Right renal cortex interstitium (tissue), 3 donors: ENCODE measurements at places on chromosomes 3 and 15.

DNA sequence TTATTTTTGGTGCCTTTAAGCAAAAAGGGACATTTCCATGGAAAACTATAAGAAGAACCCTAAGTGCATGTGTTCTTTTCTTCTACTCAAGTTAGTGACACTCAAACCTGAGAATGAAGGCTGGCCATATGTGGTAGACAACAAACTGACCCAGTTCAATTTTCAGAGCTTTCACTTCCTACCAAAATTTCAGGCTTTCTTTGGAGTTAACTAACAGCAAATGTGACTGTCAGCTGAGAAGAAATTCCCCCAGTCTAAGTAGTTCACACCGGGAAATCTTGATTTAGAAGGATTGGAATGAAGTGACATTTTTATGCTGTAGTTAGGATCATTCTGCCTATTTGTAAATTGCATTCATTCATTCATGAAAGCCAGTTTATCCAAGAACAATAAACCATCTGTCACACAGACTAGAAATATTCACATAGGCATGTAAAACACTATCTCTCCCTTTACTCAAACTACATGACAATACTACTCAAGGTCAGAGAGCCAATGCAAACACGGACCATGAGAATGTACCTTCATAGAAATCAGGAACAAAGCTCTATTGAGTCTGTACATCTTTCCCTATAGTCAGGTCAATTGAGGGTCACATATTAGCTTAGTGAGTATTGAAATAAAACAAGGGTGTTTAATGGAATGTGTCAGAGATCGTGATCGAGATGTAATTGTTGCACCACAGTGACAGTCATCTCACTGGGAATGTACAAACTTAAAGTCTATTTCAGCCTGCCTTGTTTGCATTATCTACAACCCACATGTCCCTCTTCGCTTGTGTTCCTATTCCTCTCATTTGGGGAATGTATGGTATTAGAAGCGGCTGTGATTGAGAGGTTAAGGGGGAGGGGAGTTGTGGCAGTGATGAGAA, 113.8 kb upstream of the TGFBR2 start:
- DNase-seq, result no peak

- DNase-seq, result no peak
These were observed 600.4 kb downstream of the GRM7 start for GRCh38 chr3:7461202-7461825.

GRCh38 chr3:122183893-122184590, 574 bp downstream of the CASR start:
- no peak for DNase-seq

DNA sequence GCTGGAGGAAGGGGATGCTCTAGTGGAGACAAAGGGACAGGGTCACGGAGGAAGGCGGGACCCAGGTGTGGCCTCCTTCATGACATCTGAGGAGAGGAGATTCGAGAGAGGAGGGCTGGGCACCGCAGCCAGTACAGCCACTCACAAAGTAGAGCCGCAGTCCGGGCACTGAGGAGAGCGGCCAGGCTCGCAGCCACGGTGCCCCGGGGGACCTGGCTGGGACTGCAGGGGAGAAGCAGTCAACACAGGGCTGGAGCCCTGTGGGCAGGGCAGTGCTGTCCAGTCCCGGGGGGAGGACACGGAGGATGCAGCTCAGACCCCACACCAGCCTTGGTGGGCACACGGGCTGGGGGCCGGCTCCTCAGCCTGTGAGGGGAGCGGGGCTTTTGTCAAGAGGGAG, 40.3 kb downstream of the HMCES start:
- no peak for DNase-seq

DNA sequence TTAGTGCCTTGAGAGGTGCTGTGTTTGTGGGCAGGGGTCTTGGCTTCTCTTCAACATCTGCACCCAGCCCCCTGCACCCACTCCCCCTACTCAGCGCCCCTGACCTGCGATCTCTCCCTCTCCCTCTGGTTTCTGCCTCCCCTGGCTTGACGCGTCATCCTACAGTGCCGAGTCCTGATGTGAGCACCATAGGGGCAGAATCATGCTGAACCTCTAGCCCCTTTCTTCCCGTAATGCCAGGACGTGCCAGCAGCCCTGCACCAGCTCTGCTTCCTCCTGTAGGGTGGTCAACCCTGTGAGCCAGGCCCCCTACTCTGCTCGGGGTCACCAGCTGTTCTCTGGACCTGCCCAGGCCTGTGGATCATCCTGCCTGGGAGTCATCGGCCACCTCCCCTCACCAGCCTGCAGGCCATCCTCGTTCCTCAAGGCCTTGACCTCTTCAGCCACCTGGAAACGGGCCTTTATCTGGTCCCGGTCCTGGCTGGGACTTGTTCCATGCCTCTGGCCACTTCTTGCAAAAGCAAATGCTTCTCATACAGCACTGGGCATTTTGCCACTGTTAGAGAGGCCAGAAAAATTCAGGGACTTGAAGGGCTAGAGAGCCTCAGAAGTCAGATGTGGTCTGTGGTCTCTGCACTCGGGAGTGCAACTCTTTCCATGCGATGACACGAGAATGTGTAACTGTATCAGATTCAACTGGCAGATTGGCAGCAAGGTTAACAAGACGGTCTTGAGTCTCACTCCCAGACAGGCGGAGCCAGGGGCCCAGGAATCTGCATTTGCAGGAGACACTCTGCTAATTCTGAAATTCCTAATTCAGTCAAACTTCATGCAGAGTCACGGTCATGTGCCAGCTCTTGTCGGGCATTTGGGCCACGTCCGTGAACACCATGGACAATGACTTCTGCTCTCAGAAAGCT, 16.7 kb upstream of the KLF15 start:
- no peak for DNase-seq

- no peak for DNase-seq
These were observed 38.5 kb downstream of the EPHB1 start for GRCh38 chr3:134833453-134834163.

GRCh38 chr3:148954981-148955380, 36.4 kb upstream of the GYG1 start:
- DNase-seq, result no peak

DNA sequence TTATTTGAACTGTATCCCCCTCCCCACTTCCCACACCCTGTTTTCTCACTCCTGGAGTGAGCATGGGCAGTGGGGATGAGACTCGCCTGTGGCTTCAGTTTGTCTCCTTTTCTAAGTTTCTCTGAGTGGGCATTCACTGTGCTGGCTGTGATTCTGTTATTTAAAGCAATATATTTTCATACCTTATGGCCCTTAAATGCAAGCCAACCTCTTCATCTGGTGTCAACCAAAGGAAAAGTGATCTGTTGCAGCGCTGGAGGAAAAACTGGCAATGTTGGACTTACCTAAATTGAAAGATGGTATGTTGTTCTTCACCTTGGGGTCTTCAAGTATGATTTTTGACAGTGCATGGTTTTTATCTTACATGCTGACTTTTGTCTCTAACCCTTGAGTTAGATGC, 56.1 kb downstream of the RBM6 start:
- no peak for DNase-seq

- no peak for DNase-seq
These were observed 234.2 kb upstream of the MCTP2 start for GRCh38 chr15:93997071-93997658.

DNA sequence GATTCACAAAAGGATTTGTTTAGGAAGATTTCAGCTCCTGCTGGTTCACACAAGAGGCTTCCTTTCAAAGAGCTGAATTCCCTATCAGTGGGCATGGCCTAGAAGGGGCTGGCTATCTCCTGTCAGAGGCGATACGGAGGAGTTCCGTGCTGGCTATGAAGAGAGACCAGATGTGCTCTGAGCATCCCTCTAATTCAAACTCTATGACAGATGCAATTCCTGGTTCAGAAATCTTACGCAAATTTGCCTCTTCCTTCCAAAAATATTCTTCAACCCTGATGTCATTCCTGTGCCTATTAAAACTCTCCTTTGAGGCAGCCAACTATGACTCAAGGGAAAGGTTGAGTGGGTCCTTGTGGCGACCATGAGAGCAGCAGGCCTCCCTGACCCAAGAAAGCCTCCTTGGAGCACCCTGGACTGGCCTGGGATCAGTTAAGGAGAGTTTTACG, 139.3 kb upstream of the HES1 start:
- no peak for DNase-seq

DNA sequence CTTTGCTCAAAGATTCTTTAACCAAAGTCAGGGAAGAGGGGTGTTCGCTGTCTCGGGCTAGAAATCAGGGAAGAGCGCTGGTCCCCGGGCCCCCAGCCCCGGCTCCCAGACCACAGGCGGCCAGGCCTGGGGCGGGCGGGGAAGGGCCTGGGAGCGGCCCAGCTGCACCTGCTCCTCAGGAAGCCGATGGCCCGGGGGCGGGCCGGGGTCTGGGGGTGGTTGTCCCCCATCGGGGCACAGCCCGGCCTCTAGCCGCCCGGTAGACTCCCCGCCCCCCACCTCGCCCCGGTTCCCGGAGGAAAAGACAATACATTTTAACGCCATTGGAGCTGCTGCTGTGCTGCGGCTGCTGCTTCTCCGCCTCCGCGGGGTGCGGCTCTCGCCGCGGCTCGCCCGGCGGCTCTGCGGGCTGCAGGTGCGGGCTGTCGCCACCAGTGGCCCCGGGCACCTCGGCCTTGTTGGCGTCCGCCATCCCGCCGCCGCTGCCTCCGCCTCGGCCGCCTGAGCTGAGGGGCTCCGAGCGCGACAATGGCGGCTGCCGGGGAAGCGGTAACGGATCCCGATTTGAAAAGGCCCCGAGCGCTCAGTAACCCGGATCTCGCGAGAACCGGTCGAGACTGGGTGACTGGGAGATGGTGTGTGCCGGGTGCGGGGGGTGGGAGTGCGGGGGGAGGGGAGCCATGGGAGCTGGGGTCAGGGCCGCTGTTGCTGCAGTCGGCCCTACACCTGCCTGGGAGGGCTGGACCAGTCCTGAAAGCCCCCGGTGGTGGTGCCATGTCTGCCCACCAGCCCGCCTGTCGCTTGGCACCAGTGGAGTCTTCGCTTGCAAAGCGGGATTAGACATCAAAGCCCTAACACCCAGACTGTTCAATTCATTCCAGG, at the start of gene MYEF2:
TSS of gene MYEF2 (minus strand) at position 530 of the 882 bp plus-strand sequence. CDS start at position 472, 58 bp downstream.
- peak; percentile 76 for DNase-seq

DNA sequence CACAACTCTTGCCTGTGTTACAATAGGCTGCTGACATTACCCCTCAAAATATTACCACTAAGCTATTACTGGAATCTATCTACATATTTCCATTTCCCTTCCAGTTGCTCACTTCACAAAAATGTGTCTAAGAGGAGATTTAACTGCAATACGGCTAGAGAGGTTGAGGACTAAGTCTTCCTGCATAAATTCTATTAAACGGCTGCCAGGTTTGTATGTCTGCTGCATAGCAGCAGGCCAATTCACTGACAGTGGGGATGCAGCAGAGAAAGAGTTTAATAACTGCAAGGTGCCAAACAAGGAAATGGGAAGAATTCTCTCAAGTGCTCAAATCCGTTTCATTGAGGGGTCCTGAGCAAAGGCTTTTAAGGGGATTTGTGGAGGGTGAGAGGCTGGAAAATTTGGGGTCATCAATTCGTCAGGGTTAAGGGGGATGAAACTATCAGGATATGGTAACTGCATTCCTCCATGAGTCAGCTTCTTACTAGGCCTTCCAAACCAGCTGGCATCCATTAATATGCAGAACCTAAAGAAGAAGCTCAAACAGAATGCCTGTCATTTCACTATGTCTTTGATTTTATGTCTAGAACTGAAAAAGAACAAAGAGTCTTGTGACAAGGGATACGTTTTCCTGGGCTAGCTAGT, 675.6 kb downstream of the TBL1XR1 start:
- DNase-seq, result no peak

DNA sequence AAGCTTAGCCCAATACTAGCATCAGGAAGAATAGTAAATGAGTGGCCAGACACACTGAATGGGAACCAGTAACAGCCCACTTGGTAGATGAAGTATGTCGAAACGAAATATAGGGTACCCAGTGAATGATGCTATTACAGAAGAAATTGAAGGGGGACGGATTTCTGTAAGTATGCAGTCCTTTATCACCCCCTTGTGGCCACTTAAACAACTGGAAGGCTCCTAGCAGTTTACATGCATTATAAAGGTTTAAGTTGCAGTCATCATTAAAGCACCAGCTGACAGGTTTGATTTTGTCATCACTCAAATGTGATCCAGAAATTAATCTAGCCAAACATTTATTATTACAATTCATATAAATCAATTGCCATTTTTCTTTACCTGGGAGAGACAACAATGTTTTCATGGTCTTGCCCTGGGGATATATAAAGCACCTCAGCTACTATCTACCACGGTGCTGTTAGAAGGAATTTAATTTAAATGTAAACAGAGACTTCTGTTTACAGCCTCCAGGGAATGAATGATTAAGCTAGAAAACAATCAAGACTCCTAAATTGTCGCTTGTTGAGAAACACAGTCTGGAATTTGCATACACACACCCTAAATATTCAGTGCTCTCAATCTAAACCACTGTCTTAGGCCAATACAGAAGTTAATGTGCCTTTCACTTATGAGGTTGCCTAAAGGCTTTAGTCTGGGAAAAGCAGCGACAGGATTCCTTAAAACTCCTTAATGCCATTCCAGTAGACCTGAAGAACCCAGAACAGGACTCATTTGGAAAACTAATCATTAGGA, 7.8 kb downstream of the EIF1B start:
- DNase-seq, result peak; percentile 34

GRCh38 chr3:192847941-192848340, 69.7 kb downstream of the MB21D2 start:
- DNase-seq, result no peak

- DNase-seq, result no peak
These were observed 135.2 kb downstream of the VGLL4 start for GRCh38 chr3:11508346-11509172.

- DNase-seq, result no peak
These were observed 2.0 kb upstream of the MCF2L2 start for GRCh38 chr3:183430325-183430957.

DNA sequence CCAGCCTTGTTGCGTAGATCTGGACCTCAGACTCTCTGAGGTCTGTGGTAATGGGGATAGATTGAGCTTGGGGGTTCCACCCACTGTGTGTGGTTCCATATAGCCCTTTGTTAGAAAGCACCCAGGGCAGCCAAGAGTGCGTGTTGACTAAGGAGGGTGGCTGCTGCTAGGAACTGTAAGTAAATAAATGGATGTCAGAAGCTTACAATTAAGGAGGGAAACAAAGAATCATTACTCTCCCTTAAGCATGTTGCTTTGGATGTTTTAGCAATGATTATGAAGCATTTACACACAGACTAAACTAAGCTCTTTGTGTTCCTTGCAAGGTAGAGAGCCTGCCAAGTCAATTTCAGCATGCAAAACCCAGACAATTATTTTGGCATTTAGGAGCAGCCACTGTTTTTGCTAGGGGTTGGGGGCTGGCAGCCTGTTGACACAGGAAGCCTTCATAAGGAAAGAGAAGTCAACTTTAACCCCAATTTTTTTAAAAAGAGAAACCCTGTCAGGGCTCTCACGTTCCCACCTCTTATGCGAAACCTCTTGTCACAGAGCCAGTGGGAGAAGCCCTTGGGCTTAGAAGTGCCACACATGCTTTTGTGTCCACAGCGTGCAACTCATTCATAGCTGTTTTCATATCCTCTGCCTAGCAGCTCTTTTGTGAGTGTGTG, 127.8 kb downstream of the CMSS1 start:
- no peak for DNase-seq

GRCh38 chr3:152376351-152377183, 107.8 kb downstream of the MBNL1 start:
- no peak for DNase-seq

GRCh38 chr3:20111836-20112235, 71.6 kb downstream of the KAT2B start:
- DNase-seq, result no peak
